ENCODE measurements at places on chromosomes 5 and 9.

GRCh38 chr5:44835693-44836092, 26.9 kb downstream of the MRPS30 start:
- no peak overlapping the region for H3K27ac ChIP-seq
- no peak overlapping the region for H3K4me3 ChIP-seq
- H3K27me3 ChIP-seq, result no peaks in the 10 kb centered on the region
- no peaks in the 10 kb centered on the region for H3K4me1 ChIP-seq
- no peaks in the 10 kb centered on the region for H3K36me3 ChIP-seq

DNA sequence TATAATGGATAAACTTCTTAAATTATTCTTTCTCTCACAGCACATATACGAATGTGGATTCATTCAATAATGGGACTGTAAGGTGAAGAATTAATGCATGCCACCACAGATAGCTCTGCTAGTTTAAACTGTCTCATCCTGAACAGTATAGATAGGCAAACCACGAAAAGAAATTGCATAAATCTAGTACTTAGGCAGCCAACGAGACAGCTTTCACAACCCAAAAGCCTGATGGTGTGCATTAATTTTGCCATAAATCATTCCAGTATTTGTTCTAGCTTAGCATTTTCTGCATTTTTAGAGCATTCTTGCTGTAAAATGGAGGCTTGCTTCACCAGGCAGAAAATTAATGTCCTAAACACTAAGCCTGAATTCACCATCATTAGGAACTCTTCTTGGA, 834.2 kb upstream of the DMAC1 start:
- H3K27me3 ChIP-seq, result no peaks in the 10 kb centered on the region
- no peak overlapping the region for H3K4me3 ChIP-seq
- DNase-seq, result no peak
- H3K27ac ChIP-seq, result no peak overlapping the region
- no peaks in the 10 kb centered on the region for H3K4me1 ChIP-seq
- no peaks in the 10 kb centered on the region for H3K36me3 ChIP-seq

DNA sequence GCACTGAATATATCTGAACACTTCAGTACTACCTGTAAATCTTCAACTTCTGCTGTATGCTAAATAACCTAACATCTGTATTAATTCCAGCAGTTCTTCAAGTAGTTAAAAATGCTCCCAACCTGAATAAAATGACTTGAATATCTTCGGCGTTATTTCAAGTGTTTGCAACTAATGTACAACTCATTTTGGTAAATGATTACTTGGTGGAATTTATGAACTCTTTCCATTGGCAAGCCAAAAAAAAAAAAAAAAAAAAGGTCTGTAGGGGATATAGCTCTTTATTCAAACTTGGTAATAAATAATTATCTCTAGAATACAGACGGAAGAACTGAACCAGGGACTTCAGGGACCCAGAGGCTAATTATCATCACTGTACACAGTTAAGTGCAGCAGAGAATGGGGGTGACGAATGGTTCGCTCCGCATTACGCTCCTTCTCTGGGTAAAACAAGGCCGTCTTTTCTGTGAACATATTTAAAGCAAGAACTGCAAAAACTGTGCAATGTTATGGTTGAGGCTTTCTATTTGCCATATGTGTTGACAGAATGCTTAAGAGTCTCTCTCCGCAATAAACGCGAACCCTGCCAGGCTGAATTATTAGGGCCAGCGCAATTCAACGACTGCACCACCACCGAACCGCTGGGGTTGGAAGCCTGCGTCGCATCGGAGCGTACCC, 1.9 kb upstream of the ERBIN start:
- H3K4me1 ChIP-seq, result peaks cover 27% of the 10 kb centered on the region
- DNase-seq, result no peak
- H3K36me3 ChIP-seq, result no peaks in the 10 kb centered on the region
- H3K27ac ChIP-seq, result peak overlapping the region; percentile 95

DNA sequence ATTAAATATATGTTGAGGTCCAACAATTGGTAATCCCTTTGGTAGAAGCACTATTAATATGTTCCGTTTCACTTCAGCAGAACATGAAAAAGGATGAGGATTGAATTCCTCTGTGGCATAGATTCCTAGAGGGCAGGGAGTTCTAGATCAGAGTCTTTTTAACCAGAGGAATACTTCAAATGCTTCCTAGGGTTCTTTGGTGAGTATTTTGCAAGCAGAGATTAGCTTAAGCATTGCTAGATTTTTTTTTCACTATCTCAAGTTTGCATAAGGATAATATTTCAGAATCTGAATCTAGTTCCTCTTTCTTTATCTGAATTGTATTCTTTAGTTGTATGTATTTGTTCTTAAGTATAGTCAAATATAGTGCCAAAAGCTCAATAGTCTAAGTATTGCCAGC, 116.6 kb upstream of the ADAMTSL1 start:
- no peak overlapping the region for H3K27ac ChIP-seq
- DNase-seq, result no peak
- no peaks in the 10 kb centered on the region for H3K36me3 ChIP-seq
- H3K27me3 ChIP-seq, result no peaks in the 10 kb centered on the region
- no peaks in the 10 kb centered on the region for H3K4me1 ChIP-seq

DNA sequence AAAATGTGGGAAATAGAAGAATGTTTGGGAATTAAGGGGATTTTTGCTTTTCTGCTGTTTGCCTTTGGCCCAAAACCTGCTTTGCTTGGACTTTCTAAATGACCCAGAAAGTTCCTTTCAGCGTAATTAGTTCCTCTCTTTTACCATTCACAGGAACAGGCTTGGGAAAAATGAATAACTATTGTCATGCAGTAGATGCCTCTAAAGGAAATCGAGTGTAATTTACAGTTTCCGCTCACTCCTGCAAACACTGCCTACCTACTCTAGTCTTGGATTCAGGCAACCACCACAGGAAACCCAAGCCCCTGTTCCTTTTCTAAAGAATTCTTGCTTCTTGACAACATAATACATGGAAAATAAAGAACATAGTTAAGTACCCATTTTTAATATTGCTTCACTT, 25.0 kb downstream of the TTC23L start:
- DNase-seq, result no peak
- no peaks in the 10 kb centered on the region for H3K4me1 ChIP-seq
- no peak overlapping the region for H3K4me3 ChIP-seq
- H3K36me3 ChIP-seq, result no peaks in the 10 kb centered on the region

GRCh38 chr5:159403906-159404681, 73.8 kb upstream of the IL12B start:
- H3K27me3 ChIP-seq, result no peaks in the 10 kb centered on the region
- H3K36me3 ChIP-seq, result no peaks in the 10 kb centered on the region
- no peak overlapping the region for H3K4me3 ChIP-seq
- H3K27ac ChIP-seq, result no peak overlapping the region
- H3K4me1 ChIP-seq, result peaks cover 5% of the 10 kb centered on the region

GRCh38 chr9:115261656-115262081, 143.7 kb upstream of the TNC start:
- no peaks in the 10 kb centered on the region for H3K36me3 ChIP-seq
- DNase-seq, result no peak
- H3K27me3 ChIP-seq, result no peaks in the 10 kb centered on the region
- no peaks in the 10 kb centered on the region for H3K4me1 ChIP-seq
- H3K4me3 ChIP-seq, result no peak overlapping the region

- no peak overlapping the region for H3K27ac ChIP-seq
- no peaks in the 10 kb centered on the region for H3K27me3 ChIP-seq
- H3K36me3 ChIP-seq, result no peaks in the 10 kb centered on the region
- no peaks in the 10 kb centered on the region for H3K4me1 ChIP-seq
- no peak overlapping the region for H3K4me3 ChIP-seq
Measured at GRCh38 chr9:9045072-9045471, 1245.5 kb upstream of the DMAC1 start.

GRCh38 chr9:38680837-38681445, 39.0 kb downstream of the FAM240B start:
- H3K27ac ChIP-seq, result no peak overlapping the region
- no peaks in the 10 kb centered on the region for H3K27me3 ChIP-seq
- no peaks in the 10 kb centered on the region for H3K36me3 ChIP-seq
- no peaks in the 10 kb centered on the region for H3K4me1 ChIP-seq
- DNase-seq, result no peak

DNA sequence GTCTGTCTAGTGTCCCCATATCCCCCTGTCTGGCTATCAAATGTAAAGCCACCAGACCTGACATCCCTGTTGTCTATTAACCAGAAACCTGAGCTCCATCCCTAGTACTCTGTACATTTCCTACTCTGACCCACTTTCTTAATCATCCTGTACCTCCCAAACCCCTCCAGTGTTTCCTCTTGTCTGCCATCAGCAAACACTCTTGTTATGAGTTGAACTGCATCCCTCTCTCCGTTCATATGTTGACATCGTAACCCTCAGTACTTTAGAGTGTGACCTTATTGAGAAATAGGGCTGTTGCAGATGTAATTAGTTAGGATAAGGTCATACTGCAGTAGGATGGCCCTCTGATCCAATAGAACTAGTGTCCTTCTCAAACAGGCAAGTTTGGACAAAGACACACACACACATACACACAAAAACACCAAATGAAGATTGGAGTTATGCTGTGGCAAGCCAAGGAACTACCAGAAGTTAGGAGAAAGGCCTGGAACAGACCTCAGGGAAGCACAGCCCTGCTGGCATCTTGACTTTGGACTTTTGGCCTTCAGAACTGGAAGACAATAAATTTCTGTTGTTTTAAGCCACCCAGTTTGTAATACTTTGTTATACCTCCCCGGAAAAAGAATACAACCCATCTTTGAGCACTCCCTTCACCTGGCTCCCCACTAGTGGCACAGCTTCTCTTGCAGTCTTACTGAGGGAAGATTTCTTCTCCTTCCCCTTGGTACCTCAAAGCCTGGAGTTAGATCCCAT, 180.0 kb upstream of the PTGER4 start:
- no peak for DNase-seq
- H3K4me3 ChIP-seq, result no peak overlapping the region
- H3K27me3 ChIP-seq, result no peaks in the 10 kb centered on the region
- no peaks in the 10 kb centered on the region for H3K4me1 ChIP-seq
- H3K36me3 ChIP-seq, result no peaks in the 10 kb centered on the region
- H3K27ac ChIP-seq, result no peak overlapping the region

- H3K27me3 ChIP-seq, result no peaks in the 10 kb centered on the region
- H3K4me1 ChIP-seq, result no peaks in the 10 kb centered on the region
- no peaks in the 10 kb centered on the region for H3K36me3 ChIP-seq
- H3K4me3 ChIP-seq, result no peak overlapping the region
- no peak overlapping the region for H3K27ac ChIP-seq
- DNase-seq, result no peak
Measured at GRCh38 chr5:58317808-58318207, 142.1 kb downstream of the PLK2 start.

GRCh38 chr9:18721267-18721994, 247.5 kb downstream of the ADAMTSL1 start:
- no peaks in the 10 kb centered on the region for H3K36me3 ChIP-seq
- no peak overlapping the region for H3K27ac ChIP-seq
- no peaks in the 10 kb centered on the region for H3K4me1 ChIP-seq
- H3K4me3 ChIP-seq, result no peak overlapping the region
- DNase-seq, result no peak
- H3K27me3 ChIP-seq, result no peaks in the 10 kb centered on the region

GRCh38 chr9:69975681-69976080, 68.0 kb upstream of the MAMDC2 start:
- H3K27me3 ChIP-seq, result no peaks in the 10 kb centered on the region
- no peak overlapping the region for H3K4me3 ChIP-seq
- DNase-seq, result no peak
- no peaks in the 10 kb centered on the region for H3K36me3 ChIP-seq

GRCh38 chr5:131379723-131380122, 115.9 kb downstream of the CDC42SE2 start:
- peak; percentile 88 for DNase-seq
- peaks cover 100% of the 10 kb centered on the region for H3K4me1 ChIP-seq
- H3K27ac ChIP-seq, result peak overlapping the region; percentile 99
- H3K36me3 ChIP-seq, result no peaks in the 10 kb centered on the region
- H3K4me3 ChIP-seq, result no peak overlapping the region
- H3K27me3 ChIP-seq, result no peaks in the 10 kb centered on the region

All from CD4-positive, alpha-beta memory T cell (primary cell).